Naive thymus-derived CD4-positive, alpha-beta T cell (primary cell): ENCODE measurements at places on chromosomes 11 and 22. TPM values are rescaled to one million over a fixed set of nuclear protein-coding genes. Genes with fewer than 3 reads are reported as not detected.

DNA sequence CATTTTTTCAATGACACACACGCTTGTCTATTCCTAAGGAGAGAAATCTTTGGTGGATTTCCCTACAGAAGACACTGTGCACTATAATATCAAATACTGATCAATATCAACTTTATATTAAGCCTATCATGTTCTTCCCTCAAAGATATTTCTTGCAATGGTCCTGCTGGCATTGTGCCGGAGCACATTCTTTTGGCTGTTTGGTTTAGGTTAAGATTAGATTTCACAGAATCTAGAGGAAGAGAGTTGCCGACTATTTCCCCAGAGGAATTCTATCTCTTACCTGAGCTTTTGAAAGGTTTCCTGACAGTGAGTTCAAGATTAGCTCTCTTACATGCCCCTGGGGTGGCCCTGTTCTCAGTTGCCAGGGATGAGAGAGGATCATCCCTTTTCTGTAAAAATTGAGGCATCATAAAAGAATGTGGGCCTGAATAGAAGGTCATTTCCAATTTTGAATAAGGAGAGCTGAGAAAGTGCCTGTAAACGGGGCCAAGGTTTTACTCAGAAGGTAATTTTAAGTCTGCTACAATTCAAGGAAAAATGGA lies 180.6 kb upstream of the ARHGAP20 start:
- no peaks in the 10 kb centered on the region for H3K4me1 ChIP-seq
- no peaks in the 10 kb centered on the region for H3K27me3 ChIP-seq
- no peak overlapping the region for H3K4me3 ChIP-seq
- no peaks in the 10 kb centered on the region for H3K36me3 ChIP-seq
- H3K27ac ChIP-seq, result no peak overlapping the region
- DNase-seq, result no peak

- no peak overlapping the region for H3K27ac ChIP-seq
- no peaks in the 10 kb centered on the region for H3K27me3 ChIP-seq
- DNase-seq, result no peak
- no peak overlapping the region for H3K4me3 ChIP-seq
These were observed 16.2 kb downstream of the MRGPRX4 start for GRCh38 chr11:18188796-18189195.

- no peak overlapping the region for H3K27ac ChIP-seq
- H3K4me1 ChIP-seq, result peaks cover 19% of the 10 kb centered on the region
- H3K4me3 ChIP-seq, result no peak overlapping the region
These were observed 8.2 kb downstream of the ARHGEF12 start for GRCh38 chr11:120344302-120345004.

GRCh38 chr11:14793546-14793945 lies 98.5 kb downstream of the CYP2R1 start:
- H3K4me3 ChIP-seq, result no peak overlapping the region
- no peak overlapping the region for H3K27ac ChIP-seq
- DNase-seq, result no peak
- H3K36me3 ChIP-seq, result no peaks in the 10 kb centered on the region
- no peaks in the 10 kb centered on the region for H3K4me1 ChIP-seq

DNA sequence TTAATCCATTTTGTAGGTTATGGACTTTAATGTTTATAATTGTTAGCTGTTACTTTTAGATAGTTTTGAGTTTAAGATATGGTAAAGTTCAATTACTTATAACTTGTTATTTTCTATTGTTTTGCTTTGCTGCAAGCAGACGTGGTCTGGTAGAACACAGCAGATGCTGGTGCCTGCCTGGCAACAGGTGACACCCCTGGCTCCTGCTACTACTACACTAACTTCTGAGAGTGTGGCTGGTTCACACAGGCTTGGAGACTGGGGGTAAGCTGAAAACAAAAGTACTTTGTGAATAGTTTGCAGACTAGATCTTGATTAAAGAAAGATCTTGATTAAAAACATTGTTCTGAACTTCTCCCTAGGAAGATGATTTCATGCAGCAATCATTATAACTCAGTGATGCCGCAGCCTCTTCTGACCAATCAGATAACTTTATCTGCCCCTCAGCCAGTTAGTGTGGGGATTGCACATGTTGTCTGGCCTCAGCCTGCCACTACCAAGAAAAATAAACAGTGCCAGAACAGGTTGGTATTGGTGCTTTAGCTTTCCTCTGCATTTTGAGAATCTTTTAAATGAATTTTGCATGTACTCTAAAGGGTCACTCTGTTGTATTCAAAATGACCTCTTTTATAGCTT lies 90.4 kb downstream of the HIPK3 start:
- peaks cover 7% of the 10 kb centered on the region for H3K36me3 ChIP-seq
- DNase-seq, result no peak
- no peaks in the 10 kb centered on the region for H3K4me1 ChIP-seq
- H3K27ac ChIP-seq, result no peak overlapping the region
- no peak overlapping the region for H3K4me3 ChIP-seq

GRCh38 chr11:70805243-70805642 lies 406.9 kb downstream of the CTTN start:
- H3K4me3 ChIP-seq, result no peak overlapping the region
- DNase-seq, result no peak
- H3K27me3 ChIP-seq, result no peaks in the 10 kb centered on the region
- no peaks in the 10 kb centered on the region for H3K4me1 ChIP-seq
- H3K36me3 ChIP-seq, result no peaks in the 10 kb centered on the region

- H3K4me3 ChIP-seq, result no peak overlapping the region
- H3K36me3 ChIP-seq, result no peaks in the 10 kb centered on the region
- no peak for DNase-seq
- H3K27me3 ChIP-seq, result no peaks in the 10 kb centered on the region
- no peaks in the 10 kb centered on the region for H3K4me1 ChIP-seq
- no peak overlapping the region for H3K27ac ChIP-seq
These were observed 13.6 kb upstream of the EED start for GRCh38 chr11:86230921-86231434.

GRCh38 chr11:60918939-60919265 lies 4.9 kb downstream of the TMEM109 start:
- no peaks in the 10 kb centered on the region for H3K27me3 ChIP-seq
- H3K4me1 ChIP-seq, result peaks cover 22% of the 10 kb centered on the region
- DNase-seq, result no peak
- H3K36me3 ChIP-seq, result peaks cover 25% of the 10 kb centered on the region
- H3K4me3 ChIP-seq, result no peak overlapping the region
- no peak overlapping the region for H3K27ac ChIP-seq

DNA sequence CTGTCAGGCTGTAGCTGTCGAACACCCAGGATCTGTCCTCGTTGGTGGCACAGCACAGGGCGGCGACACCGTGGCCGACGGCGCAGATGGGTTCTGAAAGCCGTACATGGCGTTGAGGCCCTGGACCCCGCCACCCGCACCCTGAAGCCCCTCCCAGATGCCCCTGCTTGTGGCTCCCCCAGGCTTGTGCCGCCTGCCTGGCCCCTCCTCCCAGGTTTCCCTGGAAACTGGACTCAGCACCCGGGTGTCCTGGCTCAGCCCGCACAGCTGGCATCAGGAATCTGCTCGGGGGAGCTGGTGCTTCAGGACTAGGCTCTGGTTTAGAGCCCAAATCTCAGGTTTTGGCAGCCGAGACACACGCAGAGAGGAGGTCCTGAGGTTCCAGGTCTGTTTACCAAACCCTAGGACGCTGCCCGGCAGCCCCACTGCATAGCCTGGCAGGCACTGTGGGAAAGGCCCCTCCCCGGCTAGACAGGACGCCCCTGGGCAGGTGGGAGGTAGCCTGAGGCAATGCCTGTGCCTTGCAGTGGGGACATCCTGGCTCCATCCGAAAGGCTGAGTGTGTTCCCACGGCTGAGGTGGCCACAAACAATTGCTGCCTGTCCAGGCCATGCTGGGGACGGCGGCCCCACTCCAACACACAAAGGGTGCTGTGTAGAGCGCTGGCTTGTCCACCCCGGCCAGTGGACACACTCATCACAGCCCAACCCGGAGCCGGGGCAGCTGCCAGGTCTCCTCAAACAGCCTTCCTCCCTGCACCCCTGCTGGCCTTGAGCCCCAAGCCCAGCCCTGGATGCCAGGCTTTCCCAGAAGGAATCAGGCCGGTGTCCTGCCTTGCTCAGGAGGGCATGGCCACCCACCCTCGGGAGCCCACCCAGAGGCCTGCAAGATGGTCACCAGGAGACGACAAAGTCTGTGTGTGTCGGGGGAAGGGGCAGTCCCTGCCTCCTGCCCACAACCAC lies 4.6 kb downstream of the GATD1 start:
- H3K4me1 ChIP-seq, result peaks cover 10% of the 10 kb centered on the region
- DNase-seq, result no peak
- no peaks in the 10 kb centered on the region for H3K27me3 ChIP-seq

DNA sequence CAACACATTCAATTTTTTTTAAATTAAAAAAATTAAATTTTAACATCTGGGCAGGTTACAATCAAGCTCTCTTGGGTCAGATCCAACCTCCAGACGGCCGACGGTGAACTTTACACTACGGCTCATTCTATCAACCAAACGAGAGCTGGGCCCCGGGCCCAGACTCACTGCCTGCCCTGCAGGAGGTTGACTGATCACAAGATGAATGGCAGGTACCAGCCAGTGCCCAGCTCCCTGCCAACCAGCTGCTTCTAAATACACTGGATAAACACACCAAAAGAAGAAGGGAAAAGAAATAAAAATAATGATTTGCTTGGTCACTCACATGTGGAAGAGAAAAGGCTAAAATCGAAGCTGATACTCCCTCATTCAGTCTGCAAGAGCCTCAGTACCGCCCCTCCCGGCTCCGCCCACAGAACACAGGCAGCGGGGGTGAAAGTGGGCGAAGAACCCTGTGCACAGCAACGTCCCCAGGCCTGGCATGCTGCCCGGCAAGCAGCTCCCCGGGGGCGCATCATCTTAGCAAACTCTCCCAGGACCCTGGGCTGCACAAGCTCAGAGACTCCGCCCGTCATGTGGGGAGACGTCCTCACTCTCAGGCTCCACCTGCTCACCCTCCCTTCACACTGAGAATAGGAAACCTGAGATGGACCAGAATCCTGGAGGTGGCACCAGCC lies 303.4 kb downstream of the SHANK2 start:
- H3K27ac ChIP-seq, result no peak overlapping the region
- H3K27me3 ChIP-seq, result no peaks in the 10 kb centered on the region
- no peaks in the 10 kb centered on the region for H3K36me3 ChIP-seq
- DNase-seq, result no peak

The OR10D3 gene
- not detected in 2 replicates for total RNA-seq

The KCNK4 gene
- 0.42 TPM for total RNA-seq

DNA sequence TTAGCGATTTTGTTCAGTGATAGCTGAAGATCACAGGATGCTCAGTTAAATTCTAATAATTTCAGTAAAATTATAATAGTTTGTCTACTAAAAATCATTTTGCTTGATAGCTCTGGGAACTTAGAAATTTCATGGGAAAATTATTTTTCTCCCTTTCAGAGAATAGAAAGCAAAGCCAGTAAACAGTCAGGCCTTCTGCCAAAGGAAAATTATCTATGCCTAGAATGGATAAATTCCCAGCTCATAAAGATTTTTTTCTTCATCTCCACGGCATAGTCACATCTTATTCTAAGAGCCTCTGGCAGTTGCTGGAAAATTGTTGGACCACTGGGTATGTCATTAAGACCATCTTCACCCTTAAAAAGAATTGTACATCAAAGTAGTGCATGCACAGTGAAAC lies 169.6 kb upstream of the ANO3 start:
- no peaks in the 10 kb centered on the region for H3K27me3 ChIP-seq
- H3K4me3 ChIP-seq, result no peak overlapping the region
- H3K27ac ChIP-seq, result no peak overlapping the region
- no peaks in the 10 kb centered on the region for H3K36me3 ChIP-seq
- no peak for DNase-seq
- no peaks in the 10 kb centered on the region for H3K4me1 ChIP-seq

The FERMT3 gene
- total RNA-seq, result 205 and 206 TPM in 2 replicates

The NAALAD2 gene
- total RNA-seq, result not detected

- H3K36me3 ChIP-seq, result no peaks in the 10 kb centered on the region
- H3K4me1 ChIP-seq, result no peaks in the 10 kb centered on the region
- H3K27me3 ChIP-seq, result no peaks in the 10 kb centered on the region
- H3K4me3 ChIP-seq, result no peak overlapping the region
These were observed 127.2 kb downstream of the SHANK2 start for GRCh38 chr11:71125150-71125549.

DNA sequence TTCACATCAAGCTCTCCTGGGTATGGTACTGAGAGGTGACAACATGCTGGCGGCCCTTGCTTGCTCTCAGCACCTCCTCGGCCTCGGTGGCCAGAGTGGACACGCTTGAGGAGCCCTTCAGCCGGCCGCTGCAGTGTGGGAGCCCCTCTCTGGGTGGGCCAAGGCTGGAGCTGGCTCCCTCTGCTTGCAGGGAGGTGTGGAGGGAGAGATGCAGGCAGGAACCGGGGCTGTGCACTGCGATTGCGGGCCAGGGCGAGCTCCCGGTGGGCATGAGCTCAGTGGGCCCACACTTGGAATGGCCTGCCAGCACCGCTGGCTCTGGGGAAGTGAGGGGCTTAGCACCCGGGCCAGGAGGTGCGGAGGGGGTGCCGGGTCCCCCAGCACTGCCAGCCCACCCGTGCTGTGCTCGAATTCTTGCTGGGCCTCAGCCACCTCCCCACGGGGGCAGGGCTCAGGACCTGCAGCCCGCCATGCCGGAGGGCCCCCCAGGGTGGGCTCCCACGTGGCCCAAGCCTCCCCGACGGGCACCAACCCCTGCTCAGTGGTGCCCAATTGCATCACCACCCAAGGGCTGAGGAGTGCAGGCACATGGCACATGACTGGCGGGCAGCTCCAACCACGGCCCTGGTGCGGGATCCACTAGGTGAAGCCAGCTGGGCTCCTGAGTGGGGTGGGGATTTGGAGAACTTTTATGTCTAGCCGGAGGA lies 106.2 kb downstream of the RAB38 start:
- H3K36me3 ChIP-seq, result no peaks in the 10 kb centered on the region
- no peaks in the 10 kb centered on the region for H3K4me1 ChIP-seq
- no peaks in the 10 kb centered on the region for H3K27me3 ChIP-seq
- no peak overlapping the region for H3K4me3 ChIP-seq

The FOLR2 gene
- 2.6 TPM for total RNA-seq

The DAGLA gene
- 2.1 TPM for total RNA-seq

DNA sequence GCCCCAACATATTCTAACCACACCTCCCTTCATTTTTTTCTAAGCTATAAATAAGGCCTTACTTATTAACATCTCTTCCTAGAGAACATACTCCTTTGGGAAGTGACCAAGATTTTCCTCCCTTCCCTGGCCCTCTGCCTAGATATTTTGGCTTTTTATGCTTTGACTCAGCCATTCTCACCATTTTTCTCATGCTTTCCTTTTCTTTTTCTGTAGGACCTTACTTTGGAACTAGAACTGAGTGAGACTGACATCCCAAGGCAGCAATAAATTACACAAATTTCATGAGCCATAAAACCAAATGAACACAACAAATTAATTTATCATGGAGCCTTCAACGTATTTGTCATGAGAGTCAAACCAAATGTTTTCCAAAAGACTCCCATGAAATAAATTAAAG lies 142.7 kb upstream of the CTSC start:
- H3K27ac ChIP-seq, result no peak overlapping the region
- no peaks in the 10 kb centered on the region for H3K4me1 ChIP-seq
- no peaks in the 10 kb centered on the region for H3K27me3 ChIP-seq
- DNase-seq, result no peak
- no peaks in the 10 kb centered on the region for H3K36me3 ChIP-seq

- H3K4me3 ChIP-seq, result no peak overlapping the region
- H3K4me1 ChIP-seq, result no peaks in the 10 kb centered on the region
- no peak overlapping the region for H3K27ac ChIP-seq
- H3K36me3 ChIP-seq, result no peaks in the 10 kb centered on the region
- no peaks in the 10 kb centered on the region for H3K27me3 ChIP-seq
These were observed 29.7 kb upstream of the DDX6 start for GRCh38 chr11:118820412-118821357.

GRCh38 chr11:17063171-17064002 lies 14.1 kb downstream of the RPS13 start:
- no peaks in the 10 kb centered on the region for H3K27me3 ChIP-seq
- H3K4me3 ChIP-seq, result no peak overlapping the region
- peak; percentile 65 for DNase-seq
- H3K27ac ChIP-seq, result no peak overlapping the region

The BIK gene
- total RNA-seq, result 0.94 and 1.1 TPM in 2 replicates

The OR9Q1 gene
- total RNA-seq, result not detected
